ENCODE measurements at places on chromosomes 16 and 17. TPM values are rescaled to one million over a fixed set of nuclear protein-coding genes. Genes with fewer than 3 reads are reported as not detected.

Gene JPH3
- total RNA-seq, result not detected

Gene CCL15
- total RNA-seq, result not detected

Gene YPEL3
- total RNA-seq, result 50.7 TPM

Gene CACNG4
- not detected for total RNA-seq

Gene ALDH3A1
- total RNA-seq, result not detected

Gene VTN
- 0.08 TPM for total RNA-seq

Gene IL34
- not detected for total RNA-seq

Gene TMEM235
- not detected for total RNA-seq

DNA sequence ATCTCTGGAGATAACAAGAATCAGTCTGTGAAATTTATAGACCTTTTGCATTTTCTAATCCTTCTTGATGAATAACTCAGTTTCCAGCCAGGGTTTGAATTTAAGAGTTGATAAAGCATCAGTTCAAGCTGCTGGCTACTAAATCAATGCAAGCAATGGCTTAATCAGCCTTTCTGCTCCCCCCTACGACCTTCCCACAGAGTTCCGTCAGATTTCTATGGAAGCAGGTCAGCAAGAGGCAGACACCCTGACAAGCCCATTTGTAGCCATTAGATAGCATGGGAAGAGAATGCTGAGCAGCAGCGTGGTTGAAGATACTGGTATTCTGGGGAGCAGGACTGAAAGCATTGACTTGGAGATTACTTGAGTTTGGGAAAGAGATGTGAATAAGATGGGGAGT, 868.1 kb downstream of the KCNJ2 start:
- no peak overlapping the region for H3K4me3 ChIP-seq
- no peaks in the 10 kb centered on the region for H3K36me3 ChIP-seq
- DNase-seq, result no peak
- no peaks in the 10 kb centered on the region for H3K4me1 ChIP-seq
- H3K27me3 ChIP-seq, result no peaks in the 10 kb centered on the region

DNA sequence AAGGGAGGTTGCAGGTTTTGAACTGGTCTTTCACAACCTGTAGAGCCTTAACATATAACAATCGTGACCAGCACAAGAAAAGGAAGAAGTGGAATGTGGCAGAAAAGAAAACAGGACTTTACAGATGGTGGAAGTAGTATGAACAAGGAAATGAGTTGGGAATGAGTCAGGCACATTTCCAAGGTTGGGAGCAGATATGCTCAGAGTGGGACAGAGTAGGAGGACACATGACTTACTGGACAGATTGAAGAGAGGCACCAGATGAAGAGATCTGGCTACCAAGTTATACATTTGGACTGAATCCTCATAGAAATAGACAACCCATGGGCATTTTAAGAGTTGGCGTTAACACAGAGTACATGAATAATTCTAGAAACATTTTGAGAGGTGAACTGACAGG, 95.3 kb downstream of the ZNF18 start:
- no peak overlapping the region for H3K4me3 ChIP-seq
- no peaks in the 10 kb centered on the region for H3K27me3 ChIP-seq
- no peaks in the 10 kb centered on the region for H3K4me1 ChIP-seq
- H3K36me3 ChIP-seq, result no peaks in the 10 kb centered on the region
- no peak overlapping the region for H3K27ac ChIP-seq

DNA sequence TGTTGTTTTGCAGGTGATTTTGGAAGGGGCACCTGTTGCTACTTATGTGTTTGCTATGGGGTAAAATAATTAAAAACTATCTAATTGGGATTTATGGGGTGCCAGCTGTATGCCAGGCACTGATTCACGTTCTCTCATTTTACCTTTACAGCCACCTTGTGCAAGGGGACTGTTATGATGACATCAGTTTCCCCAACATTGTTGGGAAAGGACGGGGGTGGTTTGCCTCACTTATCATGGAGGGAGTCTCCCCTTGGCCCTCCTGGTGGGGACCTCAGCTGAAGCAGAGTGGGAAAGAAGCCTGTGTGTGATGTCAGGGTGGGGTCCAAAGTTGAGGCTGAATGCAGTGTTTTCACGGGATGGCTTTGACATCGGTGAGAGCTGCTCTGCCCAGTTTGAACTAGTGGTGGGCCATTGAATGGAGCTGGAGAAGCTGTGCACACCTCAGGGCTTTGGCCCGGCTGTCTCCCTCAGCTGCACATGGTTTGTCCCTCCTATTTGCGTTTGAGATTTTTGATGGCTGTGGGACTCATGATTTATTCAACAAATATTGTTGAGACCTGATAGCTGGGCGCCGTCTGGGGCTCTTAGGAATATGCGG, 36.1 kb downstream of the CMIP start:
- H3K27me3 ChIP-seq, result no peaks in the 10 kb centered on the region
- peak overlapping the region; percentile 52 for H3K27ac ChIP-seq
- H3K36me3 ChIP-seq, result peaks cover 20% of the 10 kb centered on the region
- peaks cover 72% of the 10 kb centered on the region for H3K4me1 ChIP-seq
- H3K4me3 ChIP-seq, result no peak overlapping the region

GRCh38 chr16:78909226-78909625, 691.3 kb downstream of the MAF start:
- H3K36me3 ChIP-seq, result no peaks in the 10 kb centered on the region
- no peaks in the 10 kb centered on the region for H3K4me1 ChIP-seq
- no peaks in the 10 kb centered on the region for H3K27me3 ChIP-seq
- no peak overlapping the region for H3K27ac ChIP-seq
- no peak for DNase-seq

DNA sequence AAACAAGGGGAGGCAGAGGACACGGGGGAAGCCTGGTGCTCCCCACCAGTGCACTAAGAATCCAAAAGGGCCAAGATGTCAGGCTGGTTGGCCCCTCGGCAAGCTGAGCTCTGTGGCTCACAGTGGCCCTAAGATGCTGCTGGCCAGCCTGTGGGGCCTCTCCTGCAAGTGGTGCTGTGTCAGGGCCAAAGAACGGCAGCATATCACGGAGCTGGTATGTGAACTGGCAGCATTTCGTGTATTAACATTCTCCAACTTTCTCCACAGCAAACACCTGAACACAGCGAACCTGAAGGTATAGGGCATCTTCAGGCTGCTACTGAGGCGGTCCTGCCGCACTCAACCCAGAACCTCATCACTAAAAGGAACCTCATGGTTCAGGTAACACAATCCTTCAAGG, 34.8 kb downstream of the VAC14 start:
- H3K4me3 ChIP-seq, result no peak overlapping the region
- H3K4me1 ChIP-seq, result peaks cover 8% of the 10 kb centered on the region
- peaks cover 14% of the 10 kb centered on the region for H3K36me3 ChIP-seq
- DNase-seq, result no peak

- peaks cover 16% of the 10 kb centered on the region for H3K27me3 ChIP-seq
- H3K4me3 ChIP-seq, result no peak overlapping the region
- peaks cover 20% of the 10 kb centered on the region for H3K4me1 ChIP-seq
- no peak for DNase-seq
- no peaks in the 10 kb centered on the region for H3K36me3 ChIP-seq
Observed at GRCh38 chr17:10144982-10145381, 53.4 kb downstream of the GAS7 start.

GRCh38 chr16:51003850-51004566, 147.1 kb downstream of the SALL1 start:
- H3K4me1 ChIP-seq, result no peaks in the 10 kb centered on the region
- H3K27me3 ChIP-seq, result no peaks in the 10 kb centered on the region
- H3K36me3 ChIP-seq, result no peaks in the 10 kb centered on the region

DNA sequence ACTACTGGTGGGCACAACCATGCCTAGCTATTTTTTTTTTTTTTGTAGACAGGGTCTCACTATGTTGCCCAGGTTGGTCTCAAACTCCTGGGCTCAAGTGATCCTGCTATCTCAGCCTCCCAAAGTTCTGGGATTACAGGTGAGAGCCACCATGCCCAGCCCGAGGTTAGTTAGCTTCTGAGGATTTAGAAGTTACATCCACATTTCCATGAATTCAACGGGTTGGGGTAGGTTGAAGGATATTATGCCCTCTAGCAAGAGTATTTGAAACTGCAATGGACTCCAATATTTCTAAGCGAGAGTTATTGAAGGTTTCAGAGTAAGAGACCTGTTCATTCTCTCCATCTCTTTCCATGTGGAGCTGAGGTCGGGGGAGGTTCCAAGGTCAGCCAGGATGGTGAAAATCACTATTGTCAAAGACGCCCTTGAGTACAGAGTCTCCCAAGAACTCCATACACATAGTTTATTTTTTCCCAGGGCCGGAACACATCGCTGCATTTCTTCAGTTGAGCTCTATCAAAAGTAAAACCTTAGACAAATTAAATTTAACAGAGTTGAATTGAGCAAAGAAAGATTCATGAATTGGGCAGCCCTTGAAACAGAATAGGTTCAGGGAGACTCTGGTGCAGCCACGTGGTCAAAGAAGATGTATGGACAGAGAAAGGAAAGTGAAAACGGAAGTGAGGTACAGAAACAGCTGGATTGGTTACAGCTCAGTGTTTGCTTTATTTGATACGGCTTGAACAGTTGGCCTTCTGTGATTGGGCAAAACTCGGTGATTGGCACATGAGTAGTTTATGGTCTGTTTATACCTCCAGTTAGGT, 19.0 kb upstream of the ITPRIPL2 start:
- peaks cover 7% of the 10 kb centered on the region for H3K4me1 ChIP-seq
- peak overlapping the region; percentile 6 for H3K27ac ChIP-seq
- peaks cover 6% of the 10 kb centered on the region for H3K36me3 ChIP-seq
- DNase-seq, result no peak

GRCh38 chr16:3017794-3018506, at the start of gene CLDN6:
TSS of gene CLDN6 (minus strand) at chr16:3018183. CDS start at chr16:3016021, 2,162 bp downstream.
- peaks cover 34% of the 10 kb centered on the region for H3K4me1 ChIP-seq
- no peak within 1 kb of the TSS for H3K4me3 ChIP-seq
- peaks cover 21% of the 10 kb centered on the region for H3K27me3 ChIP-seq
- no peak for DNase-seq
- H3K27ac ChIP-seq, result peak within 1 kb of the TSS; percentile 36

DNA sequence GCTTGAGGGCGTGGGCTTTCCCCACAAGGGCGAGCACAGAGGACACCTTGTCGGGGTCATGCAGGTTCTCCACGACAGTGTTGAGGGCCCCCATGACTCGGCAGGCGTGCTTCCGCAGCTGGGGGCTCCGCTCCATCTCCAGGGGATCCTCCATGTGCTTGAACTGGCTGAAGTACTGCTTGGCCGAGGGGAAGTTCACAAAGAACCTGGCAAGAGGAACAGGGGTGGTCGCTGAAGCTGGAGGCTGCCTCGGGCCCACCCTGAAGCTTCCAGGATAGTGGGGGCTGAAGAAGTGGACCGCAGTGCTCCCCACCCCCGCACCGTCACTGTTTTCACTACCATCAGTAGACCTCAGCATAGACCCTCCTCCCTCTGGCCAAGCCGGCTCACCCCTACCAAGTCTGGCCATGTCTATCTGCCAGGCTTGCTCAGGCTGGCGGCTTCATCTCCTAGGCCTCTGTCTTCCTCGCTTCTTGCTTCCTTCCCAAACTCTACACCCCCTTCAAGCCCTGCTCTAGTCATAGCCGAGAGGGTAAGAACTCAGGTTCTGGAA, 5.9 kb downstream of the CYGB start:
- H3K27ac ChIP-seq, result peak overlapping the region; percentile 27
- H3K36me3 ChIP-seq, result no peaks in the 10 kb centered on the region
- no peak for DNase-seq
- peaks cover 16% of the 10 kb centered on the region for H3K4me1 ChIP-seq

DNA sequence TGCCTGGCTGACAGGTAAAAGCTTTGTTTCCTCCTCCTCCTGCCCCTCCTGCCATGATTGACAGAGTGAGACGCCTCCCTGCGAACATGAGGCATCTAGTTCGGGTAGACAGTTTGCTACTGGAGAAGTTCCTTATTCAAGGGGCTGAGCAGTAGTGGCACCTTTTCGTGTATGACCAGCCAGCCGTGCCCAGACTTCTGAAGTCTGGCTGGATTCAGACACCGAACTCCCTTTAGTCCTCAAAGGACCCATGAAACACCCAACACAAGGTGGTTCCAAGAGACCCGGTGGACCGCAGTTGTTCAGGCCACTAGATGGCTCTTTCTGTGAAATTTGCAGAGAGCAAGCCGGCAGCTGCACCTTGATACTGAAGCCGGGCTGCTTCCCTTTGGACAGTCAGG, 192.8 kb downstream of the XYLT1 start:
- no peaks in the 10 kb centered on the region for H3K27me3 ChIP-seq
- no peak overlapping the region for H3K4me3 ChIP-seq
- H3K4me1 ChIP-seq, result peaks cover 49% of the 10 kb centered on the region
- peaks cover 6% of the 10 kb centered on the region for H3K36me3 ChIP-seq
- DNase-seq, result no peak
- no peak overlapping the region for H3K27ac ChIP-seq

DNA sequence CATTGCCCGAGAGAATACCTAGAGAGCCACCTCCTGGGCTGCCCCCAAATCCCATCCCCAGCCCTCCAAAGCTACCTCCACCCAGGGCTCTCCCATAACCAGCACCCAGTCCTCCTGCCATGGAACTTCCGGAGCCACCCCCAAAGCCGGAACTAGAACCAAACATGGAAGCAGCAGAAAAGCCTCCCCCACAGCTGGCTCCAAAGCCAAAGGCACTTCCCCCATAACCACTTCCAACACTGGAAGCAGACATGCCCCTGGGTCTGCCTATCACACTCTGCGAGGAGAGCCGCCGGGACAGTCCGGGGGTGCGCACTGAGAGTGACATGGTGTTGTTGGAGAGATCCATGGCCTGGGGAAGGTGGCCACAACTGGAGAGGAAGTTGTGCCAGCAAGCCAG, at the start of gene KRT12:
TSS of gene KRT12 (minus strand) at position 386 of the 400 bp plus-strand sequence. CDS start at position 349, 37 bp downstream.
- H3K27me3 ChIP-seq, result peaks cover 24% of the 10 kb centered on the region
- H3K4me3 ChIP-seq, result no peak within 1 kb of the TSS
- H3K36me3 ChIP-seq, result no peaks in the 10 kb centered on the region
- no peak for DNase-seq

DNA sequence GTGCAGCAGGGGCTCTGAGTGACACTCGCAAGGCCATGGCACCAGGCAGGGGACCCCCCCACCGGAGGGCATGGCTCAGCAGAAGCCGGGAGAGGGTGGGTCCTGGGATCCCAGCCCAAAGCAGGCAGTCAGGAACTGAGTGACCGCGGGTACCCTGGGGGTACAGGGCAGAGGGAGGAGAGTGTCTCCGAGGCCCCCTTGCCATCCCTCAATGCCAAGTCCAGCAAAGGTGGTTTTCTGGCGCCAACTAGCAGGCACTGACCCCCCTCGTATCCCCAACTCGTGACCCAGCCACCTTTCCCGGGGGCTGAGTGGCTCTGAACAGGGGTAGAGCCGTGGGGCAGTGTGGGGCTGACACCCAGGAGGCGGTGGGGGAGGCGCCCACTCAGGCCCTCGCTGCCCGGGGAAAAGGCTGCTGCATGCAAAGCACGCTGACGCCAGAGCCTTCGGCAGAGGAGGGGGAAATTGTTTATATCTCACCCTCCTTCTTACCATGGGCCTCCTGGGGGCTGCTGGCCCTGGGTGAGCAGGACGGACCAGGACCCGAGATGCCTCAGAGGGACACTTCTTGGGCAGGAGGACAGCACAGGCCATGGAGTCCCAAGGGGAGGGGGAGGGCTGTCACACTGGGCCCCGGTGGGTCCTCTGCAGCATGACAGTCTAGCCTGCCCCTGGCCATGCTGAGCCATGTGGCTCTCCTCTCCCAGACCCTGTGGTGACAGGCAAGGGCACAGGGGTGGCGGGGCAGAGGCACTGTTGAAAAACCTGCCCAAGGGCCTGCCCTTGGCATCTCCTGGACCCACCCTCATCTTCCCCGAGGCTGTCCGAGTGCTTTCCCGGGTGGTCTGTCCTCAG, 14.6 kb upstream of the ENPP7 start:
- no peak overlapping the region for H3K27ac ChIP-seq
- no peaks in the 10 kb centered on the region for H3K27me3 ChIP-seq
- H3K4me3 ChIP-seq, result no peak overlapping the region
- no peaks in the 10 kb centered on the region for H3K4me1 ChIP-seq
